ENCODE measurements at places on chromosomes 12 and 14.

DNA sequence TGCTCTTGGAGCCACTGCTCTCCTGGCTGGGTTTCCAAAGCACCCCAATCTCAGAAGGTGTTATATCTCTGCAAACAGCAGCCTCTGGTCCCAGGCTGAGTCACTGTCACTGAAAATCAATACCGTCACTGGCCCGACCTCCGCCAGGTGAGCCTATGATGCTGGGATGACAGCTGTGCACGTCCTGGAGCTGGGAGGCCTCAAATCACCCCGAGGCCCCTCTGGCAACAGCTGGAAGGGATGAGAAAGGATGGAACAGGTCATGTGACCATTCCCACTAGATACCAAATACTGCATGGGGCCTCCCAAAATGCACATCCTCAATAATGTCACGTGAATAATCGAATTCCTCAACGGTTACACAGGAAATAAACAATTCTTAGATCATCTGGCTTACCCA is 190.8 kb downstream of the TTC7B start:
- DNase-seq = no peak

DNA sequence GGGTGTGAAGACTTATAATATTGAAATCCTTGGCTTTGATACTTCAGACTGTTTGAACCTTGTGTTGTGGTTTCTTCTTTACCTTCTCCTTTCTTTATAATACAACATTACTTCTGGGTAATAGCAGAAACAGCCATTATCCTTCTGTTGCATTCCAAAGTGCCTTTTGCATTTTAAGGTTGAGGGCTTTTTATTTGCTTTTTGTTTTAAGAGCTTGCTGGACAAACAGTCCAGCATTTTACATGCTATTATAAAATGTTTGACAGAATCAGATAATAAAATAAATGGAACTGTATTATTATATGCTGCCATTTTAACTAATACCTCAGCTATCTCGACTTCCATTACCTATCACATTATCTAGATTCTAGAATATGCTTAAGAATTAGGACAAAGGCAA is 14.0 kb downstream of the RNF34 start:
- no peak for DNase-seq

DNA sequence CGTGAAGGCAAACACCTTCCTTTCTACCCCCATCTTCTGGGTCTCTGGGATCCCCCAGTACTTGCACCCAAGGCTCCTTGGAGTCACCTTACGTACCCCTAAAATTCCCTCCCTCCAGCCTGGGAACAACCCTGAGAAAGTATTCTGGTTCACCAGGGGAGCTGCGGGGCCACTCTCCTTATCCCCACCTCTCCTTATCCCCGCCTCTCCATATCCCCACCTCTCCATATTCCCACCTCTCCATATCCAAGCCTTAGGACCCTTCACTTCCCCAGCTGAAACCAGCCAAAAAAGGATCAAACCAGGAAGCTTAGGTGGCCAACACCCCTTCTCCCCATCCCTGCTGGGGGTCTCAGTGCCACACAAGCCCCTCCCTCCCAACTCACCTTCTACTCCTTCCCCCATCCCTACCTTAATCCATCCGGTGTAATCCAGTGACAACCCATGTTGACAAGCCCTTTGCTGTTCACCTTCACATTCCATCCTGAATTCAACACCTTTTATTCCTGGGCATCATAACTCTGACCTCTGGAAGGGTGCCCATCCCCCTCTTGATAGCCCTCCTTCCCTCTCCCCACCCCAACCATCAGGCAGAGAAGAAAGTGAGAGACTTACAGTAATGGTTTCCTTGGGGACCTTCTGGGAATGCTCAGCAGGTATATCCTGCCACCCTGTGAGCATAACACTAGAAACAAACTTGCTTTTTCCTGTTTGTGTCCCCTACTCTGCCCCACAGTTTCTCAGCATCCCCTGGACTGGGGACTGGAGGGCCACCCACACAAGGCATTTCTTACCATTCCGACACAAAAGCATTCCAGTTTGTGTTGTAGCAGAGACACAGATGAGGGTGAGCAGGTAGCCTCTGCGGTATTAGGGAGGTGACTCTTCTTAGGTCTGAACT is 1.6 kb upstream of the MSI1 start:
- no peak for DNase-seq

DNA sequence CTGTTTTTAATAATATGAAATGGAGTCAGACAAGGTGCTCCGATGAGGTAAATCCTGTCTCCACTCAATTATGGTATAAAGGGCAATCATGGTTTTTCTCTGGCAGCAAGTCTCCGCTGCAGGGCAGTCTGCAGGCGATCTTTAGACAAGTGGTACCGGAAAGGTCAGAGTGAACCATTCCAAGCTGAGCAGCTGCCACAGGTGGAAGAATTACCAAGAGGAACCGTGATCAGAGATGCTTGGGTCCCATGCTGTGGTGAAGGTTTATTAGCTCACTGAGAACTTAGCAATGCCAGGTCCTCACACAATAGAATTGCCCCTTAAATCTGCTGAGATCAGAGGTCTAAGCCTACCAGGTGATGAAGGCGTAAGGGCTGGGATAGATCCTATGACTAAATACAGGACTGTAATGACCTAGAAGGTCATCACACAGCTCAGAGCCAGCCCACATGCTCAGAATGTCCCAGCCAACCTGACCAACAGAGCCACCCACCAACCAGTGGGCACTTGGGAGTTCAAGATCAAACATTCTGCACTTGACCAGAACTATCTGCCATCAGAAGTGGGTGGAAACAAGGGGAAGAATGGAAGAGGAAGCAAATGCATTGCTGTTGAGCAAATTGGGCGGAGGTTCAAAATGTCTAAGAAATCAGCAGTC is 175.2 kb upstream of the BCL2L14 start:
- DNase-seq = no peak

GRCh38 chr12:78871566-78871965 is 7.0 kb downstream of the SYT1 start:
- no peak for DNase-seq

GRCh38 chr12:127108360-127109215 is 1158.4 kb upstream of the TMEM132C start:
- no peak for DNase-seq

DNA sequence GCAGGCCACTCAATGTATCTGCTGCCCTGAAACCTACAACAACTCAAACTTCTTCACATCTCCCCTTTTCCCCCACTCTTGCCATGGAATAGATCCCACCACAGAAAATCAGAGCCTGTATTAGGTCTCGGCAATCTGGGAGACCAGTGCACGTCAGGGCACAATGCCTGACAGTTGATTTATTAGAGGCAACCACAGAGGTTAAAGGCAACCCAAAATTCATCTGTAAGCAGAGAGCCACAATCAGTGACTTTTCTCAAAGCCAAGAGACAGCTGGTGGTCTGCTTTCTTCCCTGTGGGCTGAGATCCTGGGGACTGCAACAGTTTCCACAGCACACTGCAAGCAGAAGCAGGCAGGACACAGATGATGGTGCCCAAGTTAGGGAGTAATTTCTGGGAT is 169.0 kb upstream of the NTF3 start:
- DNase-seq = no peak

DNA sequence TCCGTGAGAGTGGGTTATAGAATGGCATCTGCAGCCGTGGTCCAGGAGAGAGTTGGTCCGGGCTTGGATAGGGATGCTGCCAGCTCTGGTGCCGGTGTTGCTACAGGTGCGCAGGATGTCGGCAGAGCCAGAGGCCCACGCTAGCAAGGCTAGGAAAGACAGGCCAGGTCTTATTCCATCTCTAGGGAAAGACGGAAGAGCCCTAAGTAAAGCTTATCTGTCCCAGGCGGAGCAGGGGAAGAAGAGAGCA is 485 bp upstream of the PSME1 start:
- DNase-seq = no peak

- no peak for DNase-seq
Measured at GRCh38 chr14:101535232-101535631, 26.1 kb upstream of the DIO3 start.

DNA sequence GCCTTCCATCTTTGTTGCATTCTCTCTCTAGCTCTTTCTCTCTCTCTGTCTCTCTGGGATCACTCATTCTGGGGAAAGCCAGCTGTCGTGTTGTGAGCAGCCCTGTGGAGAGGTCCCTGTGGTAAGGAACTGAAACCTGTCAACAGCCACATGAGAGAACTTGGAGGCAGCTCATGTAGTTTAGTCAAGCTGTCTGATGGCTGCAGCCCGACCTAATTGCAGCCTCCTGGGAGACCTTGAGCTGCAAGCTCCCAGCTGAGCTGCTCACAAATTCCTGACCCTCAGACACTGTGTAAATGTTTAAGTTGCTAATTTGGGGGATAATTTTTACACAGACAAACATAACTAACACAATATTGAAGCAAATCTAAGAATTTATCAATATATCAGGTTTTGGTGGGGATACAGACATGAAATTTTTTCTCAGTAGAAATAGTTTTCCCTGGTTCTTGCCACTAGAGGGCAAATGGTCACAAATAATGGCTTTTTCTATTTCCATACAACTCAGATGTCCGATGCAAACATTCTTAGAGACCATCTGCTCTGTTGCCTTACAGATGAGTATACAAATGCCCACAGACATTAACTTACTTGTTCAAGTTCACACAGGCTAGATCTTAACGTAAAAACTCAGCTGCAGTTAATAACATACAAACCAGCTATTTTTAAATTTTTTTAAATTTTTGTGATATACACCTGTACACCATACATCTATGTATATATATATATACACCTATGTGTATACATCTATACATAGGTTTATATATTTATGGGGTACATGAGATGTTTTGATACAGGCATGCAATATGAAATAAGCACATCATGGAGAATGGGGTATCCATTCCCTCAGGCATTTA is 15.5 kb upstream of the KRR1 start:
- DNase-seq = peak; percentile 43

DNA sequence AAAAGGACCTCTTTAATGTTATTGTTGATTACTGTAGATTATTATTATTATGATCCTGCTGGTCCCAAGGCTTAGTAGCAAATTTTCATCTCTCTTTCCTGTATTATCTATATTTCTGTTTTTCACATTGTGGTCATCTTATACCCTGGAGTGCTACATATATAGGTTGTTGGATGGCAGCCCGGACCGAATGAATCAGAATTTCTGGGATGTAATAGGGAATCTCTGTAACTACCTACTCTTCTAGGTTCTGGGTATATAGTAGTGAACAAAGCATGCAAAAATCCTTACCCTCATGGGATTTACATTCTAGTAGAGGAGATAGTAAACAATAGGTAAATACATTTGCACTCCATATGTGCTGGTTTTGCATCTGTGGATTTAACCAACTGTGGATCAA is 31.4 kb downstream of the NUBPL start:
- DNase-seq = peak; percentile 4

All from NCI-H226 (cell line).